ENCODE measurements at places on chromosomes 16 and 17. TPM values are rescaled to one million over a fixed set of nuclear protein-coding genes. Genes with fewer than 3 reads are reported as not detected.
A peak's percentile ranks its signal among the peaks of the same experiment; 100 is the strongest.

GRCh38 chr17:58325976-58326468 is 2.6 kb downstream of the TSPOAP1 start:
- H3K27me3 ChIP-seq = no peaks in the 10 kb centered on the region
- DNase-seq = no peak
- H3K4me3 ChIP-seq = no peak overlapping the region
- H3K36me3 ChIP-seq = no peaks in the 10 kb centered on the region
- H3K27ac ChIP-seq = no peak overlapping the region
- no peaks in the 10 kb centered on the region for H3K4me1 ChIP-seq

AOC2 gene
- total RNA-seq = 0.13 TPM

DNA sequence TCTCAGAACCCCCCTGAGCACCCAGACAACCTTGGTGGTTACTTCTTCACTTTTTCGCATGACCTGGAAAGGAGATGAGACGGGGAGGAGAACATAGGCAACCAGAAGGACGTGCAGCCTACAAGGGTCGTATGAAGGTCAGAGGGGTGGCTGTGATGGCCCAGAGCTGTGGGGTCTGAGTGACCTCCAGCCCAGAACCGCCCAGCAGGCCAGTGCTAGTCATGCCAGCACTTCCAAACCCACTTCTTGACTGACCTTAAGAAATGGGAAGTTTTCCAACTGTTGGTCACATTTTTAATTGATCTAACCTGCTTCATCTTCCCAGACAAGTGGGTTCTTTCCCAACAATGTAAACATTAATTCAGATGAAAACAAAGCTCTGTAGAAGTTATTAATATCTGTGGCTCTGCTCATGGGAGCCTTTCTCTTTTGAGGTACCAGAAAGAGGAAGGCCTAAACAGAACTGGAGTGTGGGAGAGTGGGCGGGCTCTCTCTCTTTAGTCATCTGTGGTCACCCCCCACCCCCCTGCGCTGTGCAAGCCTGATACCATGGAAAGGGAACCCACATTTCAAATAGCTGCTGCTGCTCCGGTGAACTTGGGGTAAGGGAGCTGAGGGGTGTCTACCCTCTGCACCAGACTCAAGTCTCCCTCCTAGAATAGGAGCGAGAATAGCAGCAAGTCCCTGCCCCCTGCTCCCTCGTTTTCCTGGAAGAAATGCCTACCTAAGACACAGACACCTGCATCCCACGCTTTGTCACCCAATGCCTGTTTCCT is 101.6 kb downstream of the RAB11FIP4 start:
- no peaks in the 10 kb centered on the region for H3K4me1 ChIP-seq
- H3K4me3 ChIP-seq = no peak overlapping the region
- DNase-seq = peak; percentile 26

DNA sequence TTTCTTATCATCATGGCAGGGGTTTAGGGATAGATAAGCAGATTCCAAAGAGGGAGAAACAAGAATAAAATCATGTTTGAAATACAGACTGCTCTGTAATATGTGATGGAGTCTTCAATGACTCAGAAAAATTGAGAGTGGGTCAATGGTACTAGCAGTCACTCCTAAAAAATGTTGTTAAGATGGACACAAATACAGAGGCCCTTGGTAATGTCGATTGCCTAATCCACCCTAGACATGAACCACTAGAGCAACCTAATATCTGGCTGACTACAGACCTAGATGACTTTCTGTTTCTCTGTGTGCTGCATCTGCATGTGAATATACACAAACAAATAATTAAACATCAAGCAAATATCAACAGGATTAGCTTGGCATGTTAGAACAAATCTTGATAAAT is 135.8 kb downstream of the CDH8 start:
- peaks cover 3% of the 10 kb centered on the region for H3K4me1 ChIP-seq
- peak; percentile 76 for DNase-seq
- H3K4me3 ChIP-seq = no peak overlapping the region
- peak overlapping the region; percentile 34 for H3K27ac ChIP-seq

Data from GM23248 (cell line).